ENCODE measurements at places on chromosomes 12 and 14.

- no peak for DNase-seq
These were observed 185.7 kb upstream of the NTF3 start for GRCh38 chr12:5246196-5246595.

- no peak for DNase-seq
These were observed 180.9 kb upstream of the C14orf180 start for GRCh38 chr14:104398656-104399055.

- DNase-seq: no peak
These were observed 124.4 kb upstream of the KRR1 start for GRCh38 chr12:75635606-75636444.

DNA sequence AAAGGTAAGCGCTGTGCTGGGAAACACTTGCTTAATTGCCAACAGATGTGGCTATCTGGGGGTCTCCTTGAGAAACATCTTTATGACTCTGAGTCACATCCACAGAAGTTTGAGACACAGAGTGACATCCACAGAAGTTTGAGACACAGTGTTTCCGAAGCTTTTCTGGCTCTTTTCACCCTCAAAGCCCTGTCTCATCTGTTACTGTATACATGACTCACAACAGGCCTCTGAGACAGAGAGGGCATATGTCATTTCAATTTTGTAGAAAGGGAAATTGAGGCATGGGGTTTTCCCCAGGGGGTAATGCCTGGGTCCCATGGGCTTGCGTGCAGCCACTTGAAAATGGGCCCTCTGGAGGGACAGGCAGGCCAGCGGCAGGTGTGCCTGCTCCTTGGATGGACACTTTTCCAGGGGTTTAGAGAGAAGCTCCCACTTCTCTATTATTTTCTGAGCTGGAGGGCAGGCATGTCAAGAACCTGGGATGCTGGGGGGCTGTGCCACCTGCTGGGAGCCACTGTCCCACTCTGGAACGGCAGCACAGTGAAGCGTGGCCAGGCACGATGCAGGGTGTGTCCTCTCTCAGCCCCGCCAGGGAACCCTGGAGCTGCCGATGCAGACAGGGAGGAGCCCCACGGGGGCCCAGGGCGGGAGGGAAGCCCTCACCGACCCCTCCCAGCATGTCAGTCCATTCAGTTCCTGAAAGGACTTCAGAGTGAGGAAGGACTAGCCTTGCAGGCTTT is 111.3 kb upstream of the FKBP4 start:
- peak; percentile 33 for DNase-seq

DNA sequence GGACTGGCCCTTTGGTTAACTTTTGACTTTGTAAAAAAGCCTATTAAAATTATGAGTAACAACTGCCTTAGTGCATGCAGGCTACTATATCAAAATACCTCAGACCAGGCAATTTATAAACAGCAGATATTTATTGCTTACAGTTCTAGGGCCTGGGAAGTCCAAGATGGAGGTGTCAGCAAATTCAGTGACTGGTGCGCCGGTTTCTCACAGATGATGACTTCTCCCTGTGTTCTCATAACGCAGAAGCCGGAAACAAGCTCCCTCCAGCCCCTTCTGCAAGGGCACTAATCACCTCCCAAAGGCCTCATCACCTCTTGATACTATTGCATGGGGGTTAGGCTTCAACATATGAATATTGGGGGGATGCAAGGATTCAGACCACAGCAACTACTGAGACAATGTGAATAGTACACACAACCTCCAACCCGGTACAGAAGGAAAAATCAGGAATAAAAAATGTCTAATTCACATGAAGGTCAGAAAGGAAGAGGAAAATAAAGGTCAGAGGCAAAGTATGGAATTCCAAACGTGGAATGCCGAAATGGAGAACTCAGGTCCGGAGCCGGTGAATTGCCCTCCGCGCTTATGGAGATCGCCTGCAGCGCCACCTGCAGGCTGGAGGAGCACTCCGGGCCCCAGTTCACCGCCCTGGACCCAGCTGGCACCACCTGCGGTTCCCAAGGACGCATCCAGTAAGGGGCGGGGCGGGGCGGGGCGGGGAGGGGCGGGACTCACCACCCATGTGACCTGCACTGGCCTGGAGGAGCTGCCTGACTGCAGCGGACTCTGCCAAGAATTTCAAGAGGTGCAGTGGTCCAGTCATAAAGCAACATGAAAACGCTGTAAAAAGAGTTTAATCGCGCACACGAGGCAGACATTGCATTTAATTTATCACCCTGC is 203.4 kb downstream of the KIF26A start:
- DNase-seq: peak; percentile 87

DNA sequence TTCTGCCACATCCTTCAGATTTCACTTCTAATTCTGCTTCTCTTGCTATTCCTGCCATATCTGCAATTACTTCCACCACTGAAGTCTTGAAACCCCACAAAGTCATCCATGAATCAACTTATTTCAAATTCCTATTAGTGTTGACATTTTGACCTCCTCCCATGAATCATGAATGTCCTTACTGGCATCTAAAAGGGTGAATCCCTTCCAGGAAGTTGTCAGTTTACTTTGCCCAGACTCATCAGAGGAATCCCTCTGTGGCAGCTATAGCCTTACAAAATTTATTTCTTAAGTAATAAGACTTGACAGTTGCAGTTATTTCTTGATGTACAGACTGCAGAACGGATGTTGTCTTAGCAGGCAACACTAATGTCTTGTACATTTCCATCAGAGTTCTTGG is 162.9 kb downstream of the PCNX1 start:
- DNase-seq: no peak

- DNase-seq: no peak
These were observed 136.5 kb upstream of the CCND2 start for GRCh38 chr12:4137015-4137414.

DNA sequence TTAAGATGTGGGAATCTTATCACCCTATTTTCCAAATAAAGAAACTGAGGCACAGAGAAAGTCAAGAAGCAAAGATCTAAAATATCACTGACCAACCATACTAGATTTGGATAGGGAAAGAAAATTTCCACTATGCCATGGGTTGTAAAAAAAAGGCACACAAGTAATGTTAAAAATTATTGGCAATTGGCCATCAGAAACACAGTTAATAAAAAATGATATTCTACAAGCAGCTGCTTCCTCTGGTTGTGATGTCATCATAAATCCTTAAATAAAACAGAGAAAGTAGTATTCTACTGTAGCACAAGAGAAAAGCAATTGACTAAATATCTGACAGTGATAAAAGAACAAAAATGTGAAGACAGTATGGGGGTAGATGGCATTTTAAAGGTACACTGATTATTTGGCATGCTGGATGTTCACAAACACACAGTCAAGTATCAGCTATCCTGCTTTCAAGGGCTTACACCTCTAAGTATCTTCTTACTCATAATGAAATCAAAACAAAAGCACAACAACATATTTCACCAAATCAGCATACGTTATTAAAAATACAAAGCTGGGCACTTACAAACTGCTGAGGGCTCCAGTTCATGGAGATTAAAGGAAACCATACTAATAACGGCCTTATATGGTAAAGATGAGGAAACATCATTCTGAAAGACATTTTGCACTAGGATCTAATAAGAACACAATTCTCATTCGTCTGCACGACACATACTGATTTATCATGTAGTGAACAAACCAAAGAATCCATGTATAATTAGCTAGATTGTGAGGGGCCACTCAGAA is 45.7 kb downstream of the CORO1C start:
- DNase-seq: no peak

GRCh38 chr12:53950789-53951576 is 3.7 kb upstream of the HOXC12 start:
- no peak for DNase-seq

GRCh38 chr14:101830271-101830670 is 68.8 kb downstream of the PPP2R5C start:
- no peak for DNase-seq

DNA sequence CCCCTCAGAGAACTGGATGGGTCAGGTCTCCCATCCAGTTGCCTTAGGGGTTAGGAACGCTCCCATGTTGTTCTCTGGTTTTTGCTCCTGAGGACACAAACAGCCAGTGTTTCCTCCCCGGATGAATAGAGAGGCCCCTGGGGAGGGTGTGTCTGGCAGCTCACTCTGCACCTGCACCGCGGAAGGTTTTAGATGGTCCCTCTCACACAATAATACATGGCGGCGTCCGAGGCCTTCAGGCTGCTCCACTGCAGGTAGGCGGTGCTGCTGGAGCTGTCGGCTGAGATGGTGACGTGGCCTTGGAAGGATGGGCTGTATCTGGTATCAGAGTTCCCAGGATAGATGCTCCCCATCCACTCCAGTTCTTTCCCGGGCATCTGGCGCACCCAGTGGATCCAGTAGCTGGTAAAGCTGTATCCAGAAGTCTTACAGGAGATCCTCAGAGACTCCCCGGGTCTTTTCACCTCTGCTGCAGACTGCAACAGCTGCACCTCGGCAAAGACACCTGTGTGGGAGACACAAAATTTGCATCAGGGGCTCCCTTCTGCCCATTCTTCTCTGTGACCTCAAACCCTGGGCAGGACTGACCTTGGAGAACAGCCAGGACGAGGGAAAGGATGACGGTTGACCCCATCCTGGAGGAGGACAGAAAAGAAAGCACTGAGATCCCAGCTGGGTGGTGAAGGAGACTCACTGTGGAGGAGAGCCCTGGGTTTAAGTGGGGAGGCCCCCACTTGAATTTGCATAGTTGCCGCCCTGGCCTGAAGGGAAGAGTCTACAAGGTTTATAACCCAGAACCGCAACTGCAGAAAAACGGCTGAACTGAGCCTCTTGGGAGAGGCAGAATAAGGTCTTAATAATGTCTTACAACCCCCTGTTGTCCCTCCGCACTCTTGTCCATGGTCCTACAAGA is 1324.8 kb downstream of the TMEM121 start:
- DNase-seq: peak; percentile 24

DNA sequence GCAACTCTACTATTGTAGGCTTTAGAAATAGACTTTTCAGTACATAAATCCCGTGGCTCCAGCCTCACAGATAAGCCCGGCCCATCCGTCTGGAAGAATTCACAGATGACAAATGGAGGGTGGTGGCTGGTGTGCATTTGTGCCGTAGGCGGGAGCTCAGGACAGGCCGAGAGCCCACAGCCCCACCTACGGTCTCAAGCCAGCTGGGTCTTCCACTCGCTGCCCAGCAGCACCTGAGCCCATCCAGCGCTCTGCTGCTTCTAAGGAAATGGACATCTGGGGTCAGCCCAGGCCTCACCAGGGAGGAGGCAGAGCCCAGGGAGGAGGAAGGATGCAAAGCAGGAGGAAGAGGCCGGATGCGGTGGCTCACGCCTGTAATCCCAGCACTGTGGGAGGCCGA is 72.8 kb downstream of the KIF26A start:
- no peak for DNase-seq

GRCh38 chr14:36967892-36968555 is 204.4 kb downstream of the SLC25A21 start:
- DNase-seq: no peak

DNA sequence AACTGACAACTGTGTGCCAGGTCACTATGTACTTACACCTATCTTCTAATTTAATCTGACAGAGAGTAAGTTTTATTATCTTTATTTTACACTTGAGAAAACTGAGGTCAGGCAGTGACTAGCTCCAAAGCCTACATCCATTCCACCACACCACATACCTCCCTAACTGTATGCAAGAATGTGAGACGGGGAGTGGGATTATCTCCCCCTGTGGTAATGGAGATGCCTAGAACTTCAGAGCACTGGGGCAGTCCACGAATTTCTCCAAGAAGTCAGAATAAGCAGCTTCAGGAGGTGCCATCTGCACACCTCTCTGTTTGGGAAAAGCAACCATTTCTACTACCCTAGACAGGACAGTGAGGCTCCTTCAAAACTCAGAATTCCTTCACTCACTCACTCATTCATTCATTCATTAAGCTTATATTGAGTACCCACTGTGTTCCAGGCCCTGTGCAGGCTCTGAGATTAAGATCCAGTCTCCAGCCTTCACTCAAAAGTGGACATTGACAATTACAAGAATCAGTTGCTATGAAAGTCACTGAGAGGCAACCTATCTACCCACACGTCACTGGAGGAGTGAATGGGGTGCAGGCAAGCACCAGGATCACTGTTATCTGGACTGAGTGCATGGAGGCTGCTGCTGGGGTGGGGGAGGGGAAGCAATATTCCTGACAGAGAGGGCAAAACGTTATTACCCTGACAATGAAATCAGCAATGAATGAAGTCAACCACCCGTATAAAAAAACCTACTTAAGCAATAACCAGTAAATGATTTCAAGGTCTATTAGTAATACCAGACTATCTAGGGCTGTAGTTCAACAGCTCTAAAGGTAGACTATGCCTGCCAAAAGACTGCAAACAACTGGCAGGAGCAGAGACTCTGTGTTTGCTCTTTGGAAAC is 18.0 kb downstream of the SLC7A7 start:
- no peak for DNase-seq

DNA sequence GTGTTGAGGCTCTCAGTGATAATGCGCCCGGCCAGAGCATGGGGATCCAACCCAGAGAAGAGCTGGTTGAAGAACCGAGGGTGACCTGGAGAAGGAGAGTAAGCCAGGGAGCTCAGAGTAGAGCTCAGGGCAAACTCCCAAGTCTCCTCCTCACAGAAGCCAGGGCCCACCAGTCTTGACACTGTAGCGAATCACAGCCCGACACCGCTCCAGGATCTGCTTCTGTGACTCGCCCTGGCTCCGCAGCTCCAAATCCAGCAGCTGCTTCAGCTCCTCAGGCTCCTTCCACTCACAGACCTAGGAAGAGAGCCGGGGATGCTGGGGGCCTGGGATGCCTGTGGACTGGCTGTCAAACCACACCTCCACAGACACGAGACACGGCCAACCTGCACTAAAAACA is 8.2 kb upstream of the ZNF740 start:
- DNase-seq: no peak

- no peak for DNase-seq
These were observed 2.0 kb upstream of the SOS2 start for GRCh38 chr14:50233166-50233950.

- DNase-seq: peak; percentile 68
These were observed 4.2 kb upstream of the LRR1 start for GRCh38 chr14:49594347-49595091.

- DNase-seq: no peak
These were observed 107.4 kb downstream of the PRICKLE1 start for GRCh38 chr12:42482041-42482747.

GRCh38 chr12:122080149-122081082 is 1.9 kb downstream of the MLXIP start:
- DNase-seq: peak; percentile 75

DNA sequence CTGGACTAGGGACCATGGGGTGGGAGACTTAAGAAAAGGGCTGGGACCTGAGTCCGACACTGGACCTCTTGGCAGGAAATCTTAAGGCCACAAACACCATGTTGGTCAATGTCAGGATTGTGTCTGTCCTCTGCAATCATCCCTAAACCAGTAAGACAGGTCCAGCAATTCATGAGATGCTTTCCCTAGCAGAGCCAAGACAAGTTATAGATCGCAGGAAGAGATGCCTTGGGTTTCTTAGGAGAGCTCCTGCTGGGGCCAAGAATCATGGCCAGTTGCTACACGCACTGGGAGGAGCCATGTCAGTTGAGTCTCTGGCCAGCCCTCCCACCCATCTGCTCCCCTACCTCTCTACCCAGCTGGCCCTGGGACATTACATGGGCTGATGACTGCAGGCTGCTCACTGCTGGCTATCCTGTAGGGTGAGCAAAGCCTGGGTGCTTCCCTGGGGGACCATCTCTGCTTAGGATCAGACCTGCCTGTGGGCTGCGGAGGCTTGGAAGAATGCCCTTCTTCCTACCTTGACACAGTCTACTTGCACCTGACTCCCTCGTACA is 14.2 kb downstream of the PLEKHH1 start:
- no peak for DNase-seq

- no peak for DNase-seq
These were observed 24.0 kb downstream of the FGF6 start for GRCh38 chr12:4421590-4422031.

Measured in transverse colon (tissue), 4 donors.